Brain microvascular endothelial cell (primary cell): ENCODE measurements at places on chromosomes 5 and 9.
A peak's percentile ranks its signal among the peaks of the same experiment; 100 is the strongest.

DNA sequence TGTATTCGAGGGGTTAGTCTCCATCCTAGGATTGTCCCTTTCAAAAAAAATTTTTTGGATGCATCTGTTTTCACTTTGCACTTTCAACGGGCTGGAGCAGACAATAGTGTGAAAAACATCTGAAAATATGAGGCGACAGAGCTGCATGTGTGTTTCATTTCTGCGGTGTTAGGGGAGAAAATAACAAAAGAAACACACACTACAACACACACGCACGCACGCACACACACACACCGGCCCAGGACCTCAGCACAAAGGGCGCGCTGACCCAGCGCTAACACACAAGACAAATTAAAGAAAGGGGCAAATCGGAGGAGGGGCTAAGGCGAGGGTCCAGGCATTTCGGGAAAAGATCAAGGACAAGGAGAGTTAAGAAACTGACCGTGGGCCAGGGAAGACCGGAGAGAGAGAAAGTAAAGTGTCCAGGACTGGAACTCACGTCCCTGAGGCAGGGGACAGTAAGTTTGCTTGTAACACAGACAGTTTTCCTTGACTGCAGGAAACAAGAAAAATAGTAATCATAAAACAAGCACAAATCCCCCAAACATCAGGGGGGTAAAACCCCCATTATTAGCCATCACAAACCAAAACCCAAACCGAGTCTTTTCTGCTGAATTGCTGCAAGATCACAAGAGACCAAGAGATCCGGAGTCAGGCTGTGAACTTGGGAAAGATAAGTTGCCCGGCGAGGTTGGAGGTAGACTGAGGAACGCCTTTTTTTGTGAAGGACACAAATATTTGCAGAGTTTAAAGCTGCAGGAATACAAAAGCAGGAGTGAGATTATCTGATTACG lies 302.1 kb downstream of the PARP8 start:
- DNase-seq = no peak

- DNase-seq = peak; percentile 84
Observed at GRCh38 chr5:139190125-139190524, 8.0 kb downstream of the SIL1 start.

DNA sequence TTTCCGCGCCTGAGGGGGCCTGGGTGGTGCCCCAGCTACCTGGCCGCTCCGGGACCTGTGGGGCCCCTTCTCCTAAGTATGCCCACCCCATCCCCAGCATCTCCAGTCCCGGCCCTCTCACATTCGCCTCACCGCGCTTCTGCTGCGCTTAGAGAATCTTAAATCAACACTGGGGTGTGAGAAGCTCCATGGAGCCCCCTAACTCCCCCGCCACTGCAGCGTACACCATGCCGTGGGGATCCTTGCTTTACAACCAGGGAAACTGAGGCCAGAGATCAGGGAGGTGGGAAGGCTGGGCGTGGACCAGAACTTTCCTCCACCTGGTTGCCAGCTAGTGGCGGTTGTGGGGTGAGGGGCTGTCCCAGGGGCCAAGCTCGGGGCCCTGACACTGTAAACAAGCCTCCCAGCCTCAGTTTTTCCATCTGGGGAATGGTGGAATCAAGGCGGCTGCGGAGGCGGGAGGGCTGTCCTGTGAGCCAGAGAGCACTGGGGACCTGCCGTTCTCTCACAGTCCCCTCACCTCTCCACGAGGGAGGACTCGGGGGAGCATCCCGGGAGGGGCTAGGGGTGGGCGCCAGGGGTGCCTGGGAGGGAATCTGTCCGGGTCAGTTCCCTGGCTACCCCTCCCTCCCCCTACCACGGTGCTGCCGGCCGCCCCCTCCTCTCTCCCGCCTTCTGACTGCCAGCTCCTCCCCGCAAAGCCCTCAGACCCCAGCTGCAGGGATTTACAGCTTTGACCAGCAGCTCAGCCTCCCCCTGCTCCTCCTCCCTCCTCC lies 161.2 kb downstream of the C9orf50 start:
- DNase-seq = no peak

- DNase-seq = no peak
Observed at GRCh38 chr5:153780876-153781705, 257.6 kb downstream of the FAM114A2 start.

DNA sequence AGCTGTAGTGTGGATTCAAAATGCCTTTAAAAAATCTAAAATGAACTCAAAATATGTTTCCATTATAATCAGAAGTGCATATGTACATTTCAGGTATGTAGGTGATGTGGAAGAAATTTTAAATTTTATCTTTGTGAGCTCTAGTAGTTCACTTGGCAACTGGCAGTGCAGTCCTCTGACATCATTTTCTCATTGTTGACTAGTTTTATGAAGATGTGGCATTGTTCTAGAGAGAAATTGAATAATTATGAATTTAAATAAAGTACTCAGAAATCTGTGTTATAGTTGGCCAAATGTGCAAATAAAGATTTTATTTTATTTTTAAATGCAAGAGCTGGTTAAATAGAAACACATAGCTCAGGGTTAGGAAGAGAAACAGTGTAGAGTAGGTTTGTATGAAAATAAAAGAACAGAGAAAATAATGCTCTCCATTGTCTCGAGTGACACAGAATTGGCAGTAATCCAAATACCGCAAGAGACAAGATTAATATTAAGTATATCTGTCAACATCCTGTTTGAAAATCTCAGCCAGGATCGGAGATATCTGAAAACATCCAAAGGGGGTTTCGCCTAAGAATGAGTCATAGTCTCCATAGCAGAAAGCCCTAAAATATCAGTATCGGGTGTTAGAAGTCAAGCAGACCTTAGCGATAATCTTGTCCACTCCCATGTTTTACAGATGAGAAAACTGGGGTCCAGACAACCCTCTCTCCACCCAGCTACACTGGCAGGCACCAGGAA lies 189.4 kb downstream of the CCDC192 start:
- peak; percentile 78 for DNase-seq

DNA sequence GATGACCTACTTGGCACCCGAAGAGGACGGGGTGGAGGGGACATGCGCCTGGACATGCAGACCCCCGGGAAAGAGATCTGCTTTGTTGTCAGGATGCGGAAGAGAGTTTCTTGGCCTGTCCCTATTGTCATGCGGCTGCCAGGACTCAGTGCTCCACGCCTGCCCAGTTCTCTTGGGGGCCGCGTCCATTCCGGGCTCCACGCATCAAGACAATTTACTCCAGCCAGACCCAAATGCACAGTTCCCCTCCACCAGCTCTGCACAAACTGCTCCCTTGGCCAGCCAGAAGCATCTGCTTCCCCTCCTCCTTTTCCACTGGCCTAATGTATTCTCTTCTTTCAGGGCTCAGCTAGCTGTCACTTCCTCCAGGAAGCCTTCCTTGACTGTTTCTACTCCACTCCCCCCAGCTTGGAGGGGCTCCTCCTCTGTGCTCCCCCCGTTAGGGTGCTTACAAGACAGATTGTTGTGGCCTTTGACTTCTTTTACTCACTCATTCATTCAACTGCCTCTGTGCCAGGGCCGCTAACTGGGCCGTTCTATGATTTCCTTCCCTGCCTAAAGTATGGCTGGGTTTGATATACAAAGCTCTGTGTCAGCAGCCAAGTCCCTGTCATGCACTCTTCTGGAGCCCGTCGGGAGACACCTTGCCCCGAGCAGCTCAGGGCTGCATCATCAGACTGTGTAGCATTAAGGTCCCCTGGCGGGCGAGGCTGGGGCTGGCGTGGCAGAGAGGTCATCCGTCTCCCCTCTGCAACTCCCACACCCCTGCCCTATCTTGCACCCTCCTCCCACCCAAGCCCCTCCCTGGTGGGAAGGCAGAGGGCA lies 6.6 kb downstream of the FIBCD1 start:
- no peak for DNase-seq

- DNase-seq = peak; percentile 87
Observed at GRCh38 chr5:82111191-82111590, 139.4 kb downstream of the ATG10 start.

DNA sequence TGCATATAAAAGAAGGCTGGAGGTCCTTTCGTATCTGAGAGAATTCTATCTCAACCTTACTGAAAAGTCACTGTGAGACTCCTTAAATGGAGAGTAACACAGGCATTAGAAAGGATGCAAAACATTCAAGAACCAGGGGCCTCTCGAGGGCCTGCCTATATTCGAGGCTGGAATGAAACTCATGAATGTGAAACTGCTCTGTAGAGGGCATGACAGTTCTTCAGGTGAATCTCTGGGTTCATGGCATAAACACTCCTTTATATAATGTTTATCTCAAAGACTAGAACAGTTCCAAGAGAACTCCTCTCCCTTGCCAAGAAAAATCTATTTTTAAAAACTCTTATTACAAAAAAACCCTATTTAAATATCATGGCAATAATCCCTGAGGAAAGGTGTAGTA lies 113.9 kb downstream of the SEC61B start:
- DNase-seq = no peak

DNA sequence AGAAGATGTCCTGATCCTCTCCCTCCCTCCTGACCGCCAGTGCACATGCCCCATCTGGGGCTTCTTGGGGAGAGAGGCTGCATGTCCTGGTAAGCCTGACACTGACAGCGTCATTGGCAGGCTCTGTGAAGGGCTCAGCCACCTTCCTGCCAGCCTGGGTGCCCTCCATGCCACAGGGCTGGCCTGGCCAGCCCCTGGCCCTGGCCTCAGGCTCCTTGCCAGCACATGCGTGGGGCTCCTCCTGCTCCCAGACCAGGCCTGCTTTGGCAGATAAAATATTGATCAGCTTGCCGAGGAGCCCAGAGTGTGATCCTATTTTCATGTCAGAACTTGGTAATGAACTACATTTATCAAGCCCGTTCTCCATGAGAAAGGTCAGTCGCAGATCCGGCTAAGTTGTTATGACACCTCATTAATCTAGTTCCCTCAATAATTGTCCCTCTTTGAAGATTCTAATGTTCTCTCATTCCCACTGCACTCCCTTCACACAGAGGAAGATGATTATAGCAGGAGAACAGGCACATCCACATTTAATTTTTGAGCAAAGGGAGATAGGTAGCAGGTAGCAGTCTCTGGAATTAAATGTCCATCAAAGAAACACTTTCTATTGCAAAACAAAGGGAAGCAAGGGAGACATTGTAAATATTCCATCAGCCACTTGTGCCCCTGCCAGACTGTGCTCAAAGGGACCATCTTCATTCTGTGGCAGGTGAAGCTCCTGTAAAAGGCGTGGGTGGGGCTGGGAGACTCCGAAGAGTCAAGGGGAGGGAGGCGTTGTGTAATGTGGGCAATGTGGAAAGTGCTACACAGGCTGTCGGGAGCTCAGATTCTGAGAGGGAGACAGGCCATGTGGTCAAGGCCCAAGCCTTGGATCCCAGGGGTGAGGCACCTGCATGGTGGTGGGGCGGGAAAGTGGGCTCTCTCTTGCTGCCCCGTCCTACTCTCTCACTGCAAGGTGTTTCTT lies 272.0 kb downstream of the HSPA4 start:
- no peak for DNase-seq

- no peak for DNase-seq
Observed at GRCh38 chr5:127228540-127229184, 61.9 kb upstream of the MEGF10 start.

- DNase-seq = no peak
Observed at GRCh38 chr5:6482735-6483134, 34.1 kb downstream of the UBE2QL1 start.

DNA sequence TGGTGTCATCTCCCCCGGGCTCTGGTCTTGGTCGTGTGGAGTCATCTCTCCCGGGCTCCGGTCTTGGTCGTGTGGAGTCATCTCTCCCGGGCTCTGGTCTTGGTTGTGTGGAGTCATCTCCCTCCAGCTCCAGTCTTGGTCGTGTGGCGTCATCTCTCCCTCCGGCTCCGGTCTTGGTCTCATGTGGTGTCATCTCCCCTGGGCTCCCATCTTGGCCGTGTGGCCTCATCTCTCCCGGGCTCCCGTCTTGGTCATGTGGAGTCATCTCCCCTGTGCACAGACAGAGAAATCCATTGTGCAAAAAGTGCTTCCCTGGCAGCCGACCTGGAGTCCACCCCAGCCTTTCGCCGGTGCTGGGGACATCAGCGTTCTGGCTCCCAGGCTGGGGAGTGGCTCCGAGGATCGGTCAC lies 91.1 kb upstream of the CACNA1B start:
- peak; percentile 66 for DNase-seq

DNA sequence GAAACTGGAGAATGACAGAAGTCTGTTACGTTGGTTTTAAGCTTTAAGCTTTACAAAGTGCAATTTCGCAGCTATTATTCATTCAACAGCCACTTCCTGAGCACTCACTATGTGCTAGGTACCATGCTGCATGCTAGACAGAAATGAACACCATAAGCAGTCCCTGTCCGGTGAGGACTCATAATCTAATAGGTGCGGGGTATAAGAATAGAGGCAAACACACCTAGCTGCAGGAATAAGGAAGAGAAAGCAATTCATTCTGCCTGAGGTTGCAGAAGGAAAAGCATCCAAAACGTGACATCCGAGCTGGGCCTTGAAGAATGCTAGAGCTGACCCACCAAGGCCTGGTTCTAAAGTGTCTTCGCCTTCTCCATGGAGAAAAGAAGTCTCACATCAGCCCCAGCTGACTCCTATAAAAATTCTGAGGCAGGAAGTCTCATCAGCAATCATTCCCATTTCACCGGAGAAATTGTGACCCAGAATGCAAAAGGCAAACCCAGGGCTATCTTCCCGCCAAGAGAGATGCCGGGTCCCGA lies 542 bp downstream of the FKBP15 start:
- no peak for DNase-seq

GRCh38 chr9:86807367-86807976 lies 139.8 kb downstream of the GAS1 start:
- no peak for DNase-seq

DNA sequence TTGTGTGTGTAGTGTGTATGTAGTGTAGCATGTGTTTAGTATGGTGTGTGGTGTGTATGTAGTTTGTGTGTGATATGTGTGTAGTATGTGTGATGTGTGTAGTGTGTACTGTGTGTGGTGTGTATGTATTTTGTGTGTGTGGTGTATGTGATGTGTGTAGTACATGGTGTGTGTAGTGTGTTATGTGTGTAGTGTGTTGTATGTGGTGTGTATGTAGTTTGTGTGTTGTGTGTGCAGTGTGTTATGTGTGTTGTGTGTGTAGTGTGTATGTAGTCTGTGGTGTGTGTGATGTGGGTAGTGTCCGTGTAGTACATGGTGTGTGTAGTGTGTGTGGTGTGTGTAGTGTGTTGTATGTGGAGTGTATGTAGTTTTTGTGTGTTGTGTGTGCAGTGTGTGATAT lies 40.0 kb downstream of the SYK start:
- DNase-seq = no peak

DNA sequence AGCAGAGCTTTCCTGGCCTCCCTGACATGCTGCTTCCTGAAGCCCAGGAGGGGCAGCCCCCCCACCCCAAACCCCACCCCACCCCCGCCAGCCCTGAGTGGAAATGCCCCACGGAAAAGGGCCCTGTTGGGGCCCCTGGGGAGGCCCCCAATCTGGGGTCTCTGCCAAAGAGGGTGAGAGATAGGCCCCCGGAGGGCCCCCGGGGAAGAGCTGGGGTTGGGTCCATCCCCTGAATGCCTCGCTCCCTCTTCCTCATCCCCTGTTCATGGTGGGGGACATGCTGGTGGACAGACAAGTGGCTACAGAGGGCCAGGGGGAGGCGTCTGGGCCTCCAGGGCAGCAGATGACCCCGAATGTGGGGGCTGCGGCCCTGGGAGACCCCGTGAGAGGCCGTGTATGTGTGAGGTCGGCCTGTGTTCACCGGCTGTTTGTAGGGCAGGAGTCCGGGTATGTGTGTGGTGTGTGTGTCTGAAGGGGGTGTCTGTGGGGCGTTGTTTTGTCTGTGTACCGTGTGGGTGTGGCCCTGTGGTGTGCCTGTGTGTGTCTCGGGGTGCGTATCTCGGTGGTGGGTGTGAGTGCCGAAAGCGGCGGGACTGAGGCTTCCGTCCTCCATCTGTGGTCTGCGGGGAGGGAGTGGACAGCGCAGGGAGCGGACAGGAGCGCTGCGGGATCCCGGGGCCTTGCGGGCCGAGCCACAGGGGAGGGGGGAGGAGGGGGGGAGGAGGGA lies 11.3 kb downstream of the C9orf50 start:
- DNase-seq = peak; percentile 63
